T-helper 17 cell (primary cell): ENCODE measurements at places on chromosomes 5 and 9.
A peak's percentile ranks its signal among the peaks of the same experiment; 100 is the strongest.

DNA sequence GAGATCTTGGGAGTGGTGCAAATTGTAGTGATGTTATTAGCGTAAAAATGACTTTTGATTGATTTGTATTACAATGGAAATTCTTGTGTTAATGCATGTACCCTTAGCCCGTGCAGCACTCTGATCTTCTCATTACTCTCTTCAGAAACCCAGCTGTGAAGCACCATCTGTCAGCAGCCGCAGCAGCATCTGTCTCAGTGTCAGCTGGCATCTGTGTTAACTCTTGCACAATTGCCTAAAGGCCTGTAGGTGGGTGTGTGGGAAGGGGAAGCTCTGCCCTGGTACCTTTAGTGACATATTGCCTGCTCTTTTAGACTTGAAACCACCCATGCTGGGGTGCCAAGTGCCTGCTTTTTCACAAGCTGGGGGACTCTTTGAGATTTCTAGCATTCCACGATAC, 101.3 kb downstream of the FBXL7 start:
- no peak for DNase-seq

DNA sequence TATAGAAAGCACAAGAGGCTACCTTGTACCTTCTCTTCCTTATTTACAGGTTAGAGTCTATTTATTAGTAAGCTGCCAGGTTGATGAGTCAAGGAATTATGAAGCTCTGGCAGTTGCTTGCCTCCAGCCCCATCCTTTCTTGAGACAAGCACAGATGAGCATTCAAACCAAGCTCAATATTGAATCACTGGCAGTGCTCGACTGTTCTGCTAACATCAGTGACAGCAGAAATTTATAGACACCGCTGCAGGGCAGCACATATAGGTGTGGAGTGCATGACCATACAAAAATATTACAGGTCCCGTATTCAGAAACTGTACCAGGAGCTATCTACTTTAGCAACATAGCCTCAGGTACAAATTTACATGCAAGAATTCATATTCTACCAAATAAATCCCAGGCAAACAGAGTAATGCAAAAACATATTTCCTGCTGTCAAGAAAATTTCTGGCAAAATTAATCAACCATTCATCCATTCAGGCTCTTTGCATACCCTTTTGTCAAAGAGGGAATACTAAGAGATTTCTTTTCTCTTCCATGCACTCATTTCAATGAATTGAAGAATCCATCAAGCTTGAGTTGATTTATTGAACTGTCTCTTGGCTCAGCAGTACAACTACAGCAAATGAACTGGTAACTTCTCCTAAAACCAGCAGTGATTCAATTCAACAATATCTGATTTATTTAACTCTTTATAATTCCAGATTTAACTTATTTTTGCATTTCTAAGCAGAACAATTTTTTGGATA, 26.9 kb upstream of the PCA3 start:
- no peak for DNase-seq

DNA sequence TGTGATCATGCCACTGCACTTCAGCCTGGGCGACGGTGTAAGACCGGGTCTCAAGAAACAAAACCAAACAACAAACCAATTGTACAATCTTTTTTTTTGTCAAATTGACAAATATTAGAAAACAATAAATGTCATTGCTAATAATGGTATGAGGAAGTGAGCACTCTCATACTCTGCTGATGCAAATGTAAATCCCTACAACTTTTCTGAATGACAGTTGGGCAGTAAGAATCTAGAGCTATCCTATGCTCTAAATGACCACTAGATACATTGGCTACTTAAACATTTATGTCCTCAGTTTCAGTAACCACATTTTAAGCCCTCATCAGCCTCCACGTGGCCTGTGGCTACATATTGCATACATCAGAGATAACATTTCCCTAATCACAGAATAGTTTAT, 256.2 kb downstream of the FER start:
- no peak for DNase-seq

DNA sequence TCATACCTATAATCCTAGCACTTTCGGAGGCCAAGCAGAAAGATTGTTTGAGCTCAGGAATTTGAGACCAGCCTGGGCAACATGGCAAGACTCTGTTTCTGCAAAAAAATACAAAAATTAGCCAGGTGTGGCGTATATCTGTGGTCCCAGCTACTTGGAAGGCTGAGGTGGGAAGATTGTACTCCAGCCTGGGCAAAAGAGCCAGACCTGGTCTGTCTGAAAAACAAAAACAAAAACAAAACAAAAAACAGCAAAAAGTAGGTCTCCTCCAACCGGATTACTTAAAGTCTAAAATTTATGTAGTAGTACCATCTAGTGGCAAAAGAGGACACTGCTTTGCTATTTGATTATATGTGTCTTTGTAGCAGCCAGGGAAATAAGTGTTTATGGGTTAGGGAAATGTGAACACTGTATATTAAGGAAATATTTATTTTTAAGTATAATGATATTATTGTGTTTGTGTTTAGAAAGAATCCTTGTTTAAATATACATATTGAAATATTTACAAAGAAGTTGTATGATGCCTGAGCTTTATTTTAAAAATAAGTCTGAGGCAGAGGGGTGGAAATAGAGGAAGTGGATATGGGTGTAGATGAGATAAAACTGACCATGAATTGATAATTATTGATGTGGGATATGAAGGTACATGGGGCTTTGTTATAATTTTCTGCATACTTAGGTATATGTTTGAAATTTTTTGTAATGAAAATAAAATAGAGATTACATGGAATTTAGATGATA, 20.0 kb downstream of the APC start:
- DNase-seq = no peak

- DNase-seq = no peak
These were observed 29.1 kb upstream of the DUSP1 start for GRCh38 chr5:172800088-172800551.

DNA sequence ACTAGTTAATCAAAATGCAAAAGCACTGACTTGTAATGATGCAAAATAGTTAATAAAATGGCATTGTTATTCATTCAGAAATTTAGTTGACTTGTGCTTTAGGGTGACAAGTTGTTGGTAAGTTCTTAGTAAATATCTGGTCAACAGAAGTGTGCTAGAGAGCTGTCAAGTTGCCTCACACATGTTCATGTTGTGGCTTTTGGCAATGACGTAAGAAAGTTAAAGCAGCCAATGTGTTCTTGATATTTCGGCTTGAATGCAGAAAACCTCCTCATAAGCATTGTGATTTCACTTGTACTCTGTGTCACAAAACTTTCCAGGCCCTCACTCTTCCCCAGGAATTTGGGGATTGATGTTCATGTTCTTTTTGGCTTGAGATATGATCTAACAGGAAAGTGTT, 626.7 kb downstream of the PRR16 start:
- no peak for DNase-seq

GRCh38 chr9:134651226-134651905, 9.8 kb downstream of the COL5A1 start:
- DNase-seq = no peak

DNA sequence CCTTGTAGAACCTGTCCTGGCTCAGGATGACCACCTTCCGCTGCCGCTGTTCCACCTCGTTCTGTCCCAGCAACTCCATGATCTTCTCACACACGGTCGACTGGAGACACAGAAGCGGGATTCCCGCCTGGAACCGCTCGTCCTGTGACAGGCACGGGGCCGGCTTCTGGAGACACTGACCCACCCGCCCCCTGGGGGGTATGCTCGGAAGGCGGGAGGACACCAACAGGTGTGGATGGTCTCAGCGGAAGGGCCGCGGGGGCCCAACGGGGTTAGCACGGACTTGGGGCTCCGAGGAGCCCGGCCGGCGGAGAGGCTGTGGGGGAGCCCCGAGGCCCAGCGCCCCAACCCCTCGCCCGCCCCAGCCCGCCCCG, 530 bp downstream of the UCK1 start:
- DNase-seq = no peak

- no peak for DNase-seq
These were observed 8.4 kb downstream of the TPPP start for GRCh38 chr5:684751-685216.

DNA sequence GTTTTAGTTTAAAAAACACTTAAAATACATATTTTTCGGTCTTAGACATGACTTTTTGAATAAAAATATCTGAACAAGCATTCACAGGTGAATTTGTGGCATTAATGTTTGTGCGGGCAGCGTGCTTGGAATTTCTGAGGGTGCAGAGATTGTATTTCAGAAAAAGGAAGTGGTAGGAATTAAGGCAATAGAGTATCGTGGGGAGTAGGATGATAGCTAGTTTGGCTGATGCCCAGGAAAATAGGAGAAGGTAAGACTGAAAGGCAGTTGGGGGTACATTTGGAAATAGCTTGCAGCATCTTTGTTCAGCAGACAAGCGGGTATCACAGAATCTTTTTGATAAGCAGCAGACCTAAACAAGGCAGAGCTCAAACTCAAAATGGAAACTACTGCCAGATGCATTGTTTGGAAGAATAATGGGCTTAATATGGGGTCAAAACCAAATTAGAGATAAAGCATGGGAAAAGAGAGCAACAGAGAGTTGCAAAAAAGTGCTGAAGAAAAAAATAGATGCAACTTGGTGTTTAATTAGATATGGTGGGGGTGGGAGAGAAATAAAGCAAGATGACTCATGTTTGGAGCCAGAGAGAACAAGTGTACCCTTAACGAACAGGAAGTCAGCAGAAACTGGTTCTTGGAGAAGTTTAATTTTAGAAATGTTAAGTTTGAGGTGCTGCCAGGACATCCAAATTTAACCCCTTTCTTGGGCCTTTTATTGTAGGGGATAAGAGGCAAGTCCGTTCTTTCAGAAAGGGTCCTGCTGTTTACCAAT, 85.7 kb upstream of the ARRDC3 start:
- no peak for DNase-seq

- no peak for DNase-seq
These were observed at the start of gene CAPSL for GRCh38 chr5:35938568-35939227. Gene CAPSL, minus strand, starts transcription at chr5:35938622. Its CDS starts 17,502 bp downstream, at chr5:35921120.

- DNase-seq = peak; percentile 60
These were observed 9.9 kb upstream of the NINJ1 start for GRCh38 chr9:93143830-93144530.

DNA sequence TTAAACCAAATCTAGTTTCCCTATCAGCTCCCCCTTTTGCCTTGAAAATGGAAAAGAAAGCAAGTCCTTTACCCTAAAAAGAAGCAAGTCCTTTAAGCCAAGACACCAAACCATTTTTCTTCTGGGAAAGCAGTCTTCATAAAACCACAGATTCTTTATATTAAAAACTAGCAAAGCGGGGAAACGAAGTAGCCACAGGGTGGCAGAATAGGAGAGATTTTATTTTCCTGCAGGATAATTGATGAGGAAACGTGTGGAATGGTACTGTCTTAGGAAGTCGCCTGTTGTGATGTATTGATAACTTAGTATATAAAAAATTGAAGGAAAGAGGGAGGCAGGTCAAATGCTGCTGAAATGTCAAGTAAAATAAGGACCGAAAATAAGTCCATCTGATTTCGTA, 41.1 kb downstream of the ZNF883 start:
- DNase-seq = no peak
